ENCODE measurements at places on chromosomes 6 and 20.

DNA sequence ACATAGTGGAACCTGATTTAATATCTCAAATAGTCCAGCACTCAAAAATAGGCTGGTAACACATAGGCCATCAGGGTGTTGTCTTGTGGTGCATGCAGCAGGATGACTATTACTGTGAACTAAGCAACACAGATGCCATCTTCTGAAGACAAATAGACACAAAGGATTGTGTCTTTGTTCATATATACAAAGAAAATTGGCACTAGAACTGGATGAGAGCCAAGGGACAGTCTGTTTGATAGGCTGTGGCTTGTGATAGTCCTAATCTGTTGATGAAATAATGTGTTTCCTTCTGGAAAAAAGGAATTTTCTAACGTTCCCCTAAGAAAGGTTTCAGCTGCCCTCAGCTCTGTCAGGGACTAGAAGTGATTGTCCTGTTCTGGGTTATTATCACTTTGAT is 129.8 kb downstream of the TPBG start:
- DNase-seq: no peak

GRCh38 chr6:63572747-63573075 is 431 bp downstream of the LOC128125822 start:
- no peak for DNase-seq

DNA sequence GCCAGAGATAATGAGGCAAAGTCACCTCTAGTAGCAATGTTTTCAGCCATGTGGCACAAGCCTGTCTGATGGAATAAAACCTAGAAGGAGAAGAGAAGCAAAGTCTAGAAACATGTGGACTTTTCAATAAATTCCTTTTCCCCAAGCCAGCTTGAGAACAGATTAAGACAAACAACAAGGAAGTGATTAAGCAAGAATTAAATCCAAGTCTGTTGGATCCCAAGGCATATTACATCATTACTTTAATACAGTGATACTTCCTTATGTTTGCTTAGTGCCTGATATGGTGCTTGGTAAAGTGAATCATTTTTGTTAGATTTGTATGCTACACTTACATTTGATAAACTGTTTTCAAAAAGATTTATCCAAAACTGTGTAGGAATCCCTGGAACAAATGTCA is 260.3 kb upstream of the FAM83B start:
- DNase-seq: no peak

- DNase-seq: no peak
These were observed 23.4 kb downstream of the DYNLT1 start for GRCh38 chr6:158620963-158621693.

DNA sequence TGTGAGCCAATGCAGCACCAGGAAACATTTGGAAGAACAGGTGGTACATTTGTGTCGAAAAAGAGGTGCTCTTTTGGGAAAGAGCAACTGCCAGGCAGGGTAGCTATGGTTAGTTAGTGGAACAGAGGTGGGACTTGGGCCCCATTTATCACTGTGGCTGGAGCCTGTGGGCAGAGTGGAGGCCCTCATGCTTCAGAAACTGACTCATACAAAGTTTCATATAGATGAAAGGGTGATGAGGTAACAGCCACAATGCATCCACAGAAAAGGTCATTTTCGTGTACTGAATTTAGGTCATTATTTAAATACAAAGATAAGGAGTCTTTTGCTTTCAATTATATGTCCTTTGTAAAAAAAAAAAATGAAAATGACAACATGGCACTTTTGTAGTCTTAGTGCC is 76.4 kb upstream of the HS3ST5 start:
- no peak for DNase-seq

- DNase-seq: no peak
These were observed 466.9 kb upstream of the NRSN1 start for GRCh38 chr6:23659125-23659524.

DNA sequence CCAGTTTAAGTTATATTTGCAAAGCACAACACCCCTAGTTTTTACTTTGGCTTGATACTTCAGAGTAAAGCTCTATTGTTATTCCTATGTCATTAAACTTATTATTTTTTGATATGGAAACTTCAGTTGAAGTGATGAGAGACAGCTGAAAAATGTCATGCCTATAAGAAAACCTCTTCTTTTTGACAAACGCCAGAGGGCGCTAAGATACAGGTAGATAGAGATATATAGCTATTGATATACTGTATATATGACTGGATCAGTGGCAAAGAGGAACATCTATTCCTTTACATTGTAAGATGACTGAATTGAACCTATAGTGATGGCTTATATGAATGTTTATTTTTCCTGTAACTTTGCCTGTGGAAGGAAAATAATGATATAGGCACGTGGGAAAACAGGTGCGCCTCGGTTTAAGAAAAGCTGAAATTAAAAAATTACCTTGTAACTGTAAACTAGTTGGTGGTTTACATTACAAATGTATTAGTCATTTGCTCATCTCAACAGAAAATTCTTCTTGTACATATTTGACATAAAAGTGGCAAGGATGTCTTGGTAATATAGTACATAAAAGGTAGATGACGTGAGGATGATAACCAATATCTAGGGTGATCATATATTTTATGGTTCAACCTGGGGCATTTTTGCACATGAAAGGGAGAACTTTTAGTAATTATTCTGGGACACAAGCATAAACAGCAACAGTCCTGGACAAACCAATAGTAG is 74.1 kb downstream of the LAMA4 start:
- peak; percentile 23 for DNase-seq

DNA sequence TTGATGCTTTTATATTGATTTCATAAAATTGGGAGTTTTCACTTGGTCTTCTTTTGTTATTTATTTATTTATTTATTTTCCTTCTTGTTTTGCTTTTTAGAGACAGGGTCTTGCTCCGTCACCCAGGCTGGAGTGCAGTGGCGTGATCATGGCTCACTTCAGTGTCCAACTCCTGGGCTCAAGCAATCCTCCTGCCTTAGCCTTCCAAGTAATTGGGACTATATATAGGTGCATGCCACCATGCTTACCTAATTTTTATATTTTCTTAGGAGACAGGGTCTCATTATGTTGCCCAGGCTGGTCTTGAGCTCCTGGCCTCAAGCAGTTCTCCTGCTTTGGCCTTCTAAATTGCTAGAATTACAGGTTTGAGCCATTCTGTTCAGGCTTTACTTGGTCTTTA is 38.3 kb upstream of the MYLK2 start:
- no peak for DNase-seq

- DNase-seq: no peak
These were observed 100.5 kb downstream of the KIF13A start for GRCh38 chr6:17886891-17887290.

DNA sequence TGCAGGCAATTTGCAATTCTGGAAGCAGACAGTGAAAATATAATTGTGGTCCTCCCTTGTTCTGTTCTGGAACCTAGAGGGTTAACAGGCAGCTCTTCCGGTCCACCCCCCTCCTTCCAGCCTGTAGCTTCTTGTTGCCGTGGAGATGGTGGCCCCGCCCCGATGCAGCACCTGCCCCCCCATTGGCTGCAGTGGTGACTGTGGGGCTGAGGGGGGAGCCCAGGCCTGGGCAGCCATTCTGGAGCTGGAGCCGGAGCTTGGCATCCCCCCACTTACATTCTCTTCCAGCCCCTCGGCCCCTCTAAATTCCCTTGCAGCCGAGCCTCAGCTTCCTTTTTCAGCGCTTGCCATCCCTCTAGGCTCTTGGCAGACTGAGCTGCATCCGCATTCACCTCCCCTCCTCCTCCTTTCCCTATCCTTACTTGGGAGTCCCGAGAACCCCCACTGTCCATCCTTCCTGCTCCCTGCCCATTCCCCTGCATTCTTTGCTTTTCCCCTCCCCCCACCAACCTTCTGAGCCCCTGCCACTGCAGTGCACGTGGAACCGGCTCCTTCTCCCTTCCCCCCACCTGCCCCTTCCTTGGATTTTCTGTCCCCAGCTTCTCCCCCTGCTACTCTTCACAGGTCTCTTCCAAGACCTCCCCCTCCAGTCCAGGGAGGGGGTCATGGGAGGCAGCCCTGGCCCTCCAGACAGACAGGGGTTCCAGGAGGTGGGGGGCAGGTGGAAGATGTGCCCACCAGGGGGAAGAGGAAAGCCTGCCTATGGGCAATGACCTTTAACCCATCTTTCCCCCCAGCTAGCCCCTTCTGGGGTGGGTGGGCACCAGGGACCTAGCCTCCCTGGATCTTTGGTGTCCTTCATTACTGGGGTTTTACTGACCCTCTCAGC is 11.4 kb downstream of the SYNGAP1 start:
- peak; percentile 74 for DNase-seq

- peak; percentile 76 for DNase-seq
These were observed at the start of gene HACE1 for GRCh38 chr6:104859225-104860146. HACE1 (minus strand) TSS chr6:104859919; CDS start chr6:104859642, 277 bp downstream.

GRCh38 chr20:19889011-19889953 is 127.9 kb upstream of the NAA20 start:
- DNase-seq: no peak

DNA sequence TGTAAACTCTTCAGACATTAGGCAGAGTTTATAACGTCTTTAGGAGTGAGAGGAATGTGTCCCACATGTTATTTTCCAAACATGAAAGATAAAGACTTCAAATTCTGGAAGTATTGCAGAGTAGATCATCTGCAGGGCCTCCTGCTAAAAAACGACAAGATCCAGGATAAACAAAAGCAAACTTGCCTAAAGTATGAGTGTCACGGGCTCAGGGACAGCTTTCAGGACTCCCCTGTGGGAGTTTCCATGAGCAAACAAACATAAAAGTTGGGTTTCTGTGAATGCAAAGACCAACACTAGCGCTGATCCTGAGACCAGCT is 76.9 kb downstream of the TXNDC5 start:
- DNase-seq: no peak

- peak; percentile 55 for DNase-seq
These were observed 49.2 kb downstream of the GMDS start for GRCh38 chr6:2196079-2196679.

GRCh38 chr6:12163149-12163548 is 127.0 kb upstream of the EDN1 start:
- peak; percentile 19 for DNase-seq
